SHP77 (cell line): ENCODE measurements at places on chromosomes 4 and X.

DNA sequence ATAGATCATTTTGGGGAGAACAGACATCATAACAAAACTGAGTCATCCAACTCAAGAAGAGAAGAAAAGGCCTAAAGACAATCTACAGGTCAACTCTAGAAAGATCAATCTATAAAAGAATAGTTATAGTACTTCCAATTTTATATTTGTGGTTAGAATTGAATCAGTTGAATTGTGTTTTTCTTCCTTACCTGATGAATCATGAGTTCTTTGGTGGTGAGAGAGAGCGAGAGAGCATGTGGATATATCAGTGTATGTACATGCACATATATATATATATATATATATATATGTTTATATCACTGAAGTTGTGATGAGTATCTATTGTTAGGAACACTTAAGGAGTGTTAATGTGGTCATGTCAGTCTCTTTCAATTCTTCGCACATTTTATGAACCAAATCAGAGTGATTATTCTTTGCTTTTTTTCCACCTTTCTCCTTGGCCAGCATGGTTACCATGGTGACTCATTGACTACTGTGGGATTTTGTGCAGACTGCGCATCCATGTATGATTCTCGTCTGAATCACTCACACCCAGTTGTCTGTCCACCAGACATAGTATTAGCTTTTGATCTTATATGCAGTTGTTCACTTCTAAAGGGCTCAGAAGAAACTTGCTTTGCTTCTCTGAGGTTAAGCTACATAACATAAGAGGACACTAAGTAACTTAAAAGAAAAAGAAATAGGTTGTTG, 90.4 kb upstream of the RAB40AL start:
- DNase-seq = no peak

GRCh38 chr4:146333895-146334262, 119.5 kb downstream of the REELD1 start:
- no peak for DNase-seq

- no peak for DNase-seq
These were observed 6.4 kb downstream of the RBM10 start for GRCh38 chrX:47151435-47151834.

GRCh38 chr4:123166023-123166422, 230.6 kb upstream of the SPRY1 start:
- no peak for DNase-seq

- peak; percentile 67 for DNase-seq
These were observed 33.4 kb upstream of the RBM47 start for GRCh38 chr4:40662962-40663604.

DNA sequence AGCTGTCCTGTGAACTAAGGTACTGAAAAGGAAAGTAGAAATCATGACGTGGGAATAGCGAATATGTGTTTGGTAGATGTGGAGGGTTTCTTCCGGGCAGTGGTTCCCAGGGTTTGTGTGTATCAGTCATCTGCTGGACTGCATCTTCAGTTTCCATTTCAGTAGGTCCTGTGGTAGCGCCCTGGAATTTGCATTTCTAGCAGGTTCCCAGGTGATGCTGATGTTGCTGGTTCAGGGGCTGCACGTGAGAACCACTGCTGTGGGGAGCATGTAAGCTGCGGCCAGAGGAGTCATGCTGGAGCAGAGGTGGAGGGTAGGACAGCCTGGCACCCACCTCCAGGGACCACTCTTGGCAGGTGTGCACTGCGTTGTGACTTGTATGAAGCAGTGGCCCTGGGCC, 47.1 kb downstream of the ARHGAP10 start:
- DNase-seq = no peak
